ENCODE measurements at places on chromosomes 2 and 18. TPM values are rescaled to one million over a fixed set of nuclear protein-coding genes. Genes with fewer than 3 reads are reported as not detected.

The ATP6V1B1 gene
- polyA plus RNA-seq: 1.3 TPM

The FHOD3 gene
- polyA plus RNA-seq: 42.9 TPM

The HS6ST1 gene
- 26.8 TPM for polyA plus RNA-seq

The MOGAT1 gene
- 0.31 TPM for polyA plus RNA-seq

The STPG4 gene
- not detected for polyA plus RNA-seq

The CTLA4 gene
- polyA plus RNA-seq: not detected

The FIGLA gene
- polyA plus RNA-seq: not detected

The ZNF892 gene
- polyA plus RNA-seq: 2.4 TPM

The TRIM54 gene
- 128 TPM for polyA plus RNA-seq

The NCKAP1 gene
- 81.7 TPM for polyA plus RNA-seq

The VSNL1 gene
- polyA plus RNA-seq: 7.0 TPM

The PAX8 gene
- 2.2 TPM for polyA plus RNA-seq

The NOL4 gene
- not detected for polyA plus RNA-seq

The GALNT3 gene
- 1.3 TPM for polyA plus RNA-seq

The ZNF407 gene
- polyA plus RNA-seq: 7.1 TPM

The GKN2 gene
- polyA plus RNA-seq: not detected

The VAMP5 gene
- polyA plus RNA-seq: 54.7 TPM

The UGT1A7 gene
- polyA plus RNA-seq: not detected

The OSBPL6 gene
- polyA plus RNA-seq: 4.6 TPM

The ZBTB7C gene
- polyA plus RNA-seq: 5.8 TPM

The ALLC gene
- not detected for polyA plus RNA-seq

The GRB14 gene
- polyA plus RNA-seq: 2.4 TPM

The CCDC178 gene
- 0.36 TPM for polyA plus RNA-seq

The EN1 gene
- polyA plus RNA-seq: 8.3 TPM
